Progenitor cell of endocrine pancreas (in vitro differentiated cells): ENCODE measurements at places on chromosomes 12 and 14.

GRCh38 chr12:112967858-112968257 is 10.5 kb upstream of the OAS2 start:
- DNase-seq: no peak

DNA sequence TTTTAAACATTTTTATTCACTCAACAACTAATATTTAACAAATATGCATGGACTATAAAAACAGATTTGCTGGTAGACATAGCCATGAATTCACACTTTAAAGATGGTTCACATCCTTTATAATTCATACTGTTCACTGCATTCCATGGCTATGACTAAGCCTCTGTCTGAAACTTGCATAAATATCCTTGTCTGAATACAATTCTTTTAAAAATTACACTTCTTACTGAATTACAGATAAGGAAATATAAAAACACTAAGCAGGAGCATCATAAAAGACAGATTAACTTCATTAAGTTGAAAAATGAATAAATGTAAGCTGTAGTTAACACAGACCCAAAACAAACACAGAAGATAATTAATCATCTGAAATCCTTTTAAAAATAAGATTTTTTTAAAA is 53.8 kb downstream of the GXYLT1 start:
- no peak for DNase-seq

DNA sequence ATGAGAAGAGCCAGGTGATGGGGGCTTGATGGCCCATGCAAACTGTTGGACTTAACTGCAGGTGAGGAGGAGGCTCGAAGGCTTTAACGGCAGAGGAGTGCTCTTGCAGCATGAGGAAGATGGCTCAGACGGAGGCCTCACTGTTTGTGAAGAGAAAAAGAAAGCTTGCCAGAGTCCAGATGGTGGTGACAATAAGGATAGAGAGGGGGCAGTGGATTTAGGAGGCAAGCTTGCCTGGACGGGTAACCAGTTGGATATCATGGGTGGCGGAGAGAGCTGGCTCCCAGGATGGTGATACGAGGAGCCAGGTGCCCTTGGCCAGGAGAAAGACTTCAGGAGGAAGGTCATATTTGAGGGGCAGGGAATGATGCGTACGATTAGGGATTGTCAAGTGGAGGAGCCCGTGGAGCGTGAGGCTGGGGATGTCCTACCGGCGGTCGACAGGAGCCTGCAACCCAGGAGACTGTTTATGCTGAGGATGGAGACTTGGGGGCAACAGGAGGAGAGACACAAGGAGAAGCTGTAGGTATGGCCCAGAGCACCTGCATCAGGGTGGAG is 71.8 kb downstream of the CACNA1C start:
- no peak for DNase-seq

DNA sequence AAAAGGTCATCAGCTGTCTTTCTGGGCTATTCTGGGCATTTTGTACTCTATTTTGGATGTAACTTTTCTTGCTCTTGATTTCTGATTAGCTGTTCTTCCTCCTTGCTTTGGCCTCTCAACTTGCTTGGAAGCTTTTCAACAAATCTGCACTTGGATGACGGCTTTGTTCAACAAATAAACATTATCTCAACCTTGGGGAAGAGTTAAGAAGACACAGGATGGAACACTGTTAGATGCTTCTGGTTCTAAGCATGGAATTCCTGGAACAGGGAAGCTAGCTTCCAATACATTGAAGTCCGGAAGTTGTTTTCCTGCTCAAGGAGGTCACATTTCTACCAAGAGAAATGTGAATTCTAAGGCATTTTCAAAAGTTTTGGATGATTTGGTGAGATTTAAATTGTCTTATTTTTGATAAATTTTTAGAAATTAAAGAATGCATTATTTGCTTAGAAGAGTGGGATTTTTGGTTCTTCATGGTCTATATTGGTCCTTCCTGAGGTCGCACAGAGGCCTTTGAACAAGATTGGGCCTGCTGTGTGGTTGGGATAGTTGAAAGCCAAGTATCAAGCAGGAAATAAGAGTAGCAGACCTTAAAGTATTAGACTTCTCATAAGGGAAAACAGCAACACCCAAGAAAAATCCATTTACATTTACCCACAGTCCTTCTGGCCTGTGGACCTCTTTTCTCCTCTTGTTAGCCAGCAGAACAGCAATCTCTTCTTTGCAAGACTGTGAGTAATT is 59.2 kb downstream of the PPFIBP1 start:
- no peak for DNase-seq

DNA sequence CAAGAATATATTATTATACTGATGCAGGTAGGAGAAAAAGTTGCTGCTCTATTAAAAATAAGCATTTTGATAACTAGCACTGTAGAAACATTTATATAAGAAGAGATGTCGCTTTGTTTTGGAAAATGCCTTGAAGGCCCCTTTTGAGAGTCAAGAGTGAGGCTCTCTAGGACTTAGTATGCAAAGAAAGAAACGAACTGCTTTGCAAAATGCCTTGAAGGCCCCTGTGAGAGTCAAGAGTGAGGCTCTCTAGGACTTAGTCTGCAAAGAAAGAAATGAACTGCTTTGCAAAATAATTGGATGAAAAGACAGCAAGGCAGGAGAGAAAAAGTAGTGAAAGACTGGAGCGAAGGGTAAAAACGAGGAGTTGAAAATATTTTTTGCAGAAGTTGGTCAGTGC is 65.9 kb downstream of the AVPR1A start:
- DNase-seq: no peak

DNA sequence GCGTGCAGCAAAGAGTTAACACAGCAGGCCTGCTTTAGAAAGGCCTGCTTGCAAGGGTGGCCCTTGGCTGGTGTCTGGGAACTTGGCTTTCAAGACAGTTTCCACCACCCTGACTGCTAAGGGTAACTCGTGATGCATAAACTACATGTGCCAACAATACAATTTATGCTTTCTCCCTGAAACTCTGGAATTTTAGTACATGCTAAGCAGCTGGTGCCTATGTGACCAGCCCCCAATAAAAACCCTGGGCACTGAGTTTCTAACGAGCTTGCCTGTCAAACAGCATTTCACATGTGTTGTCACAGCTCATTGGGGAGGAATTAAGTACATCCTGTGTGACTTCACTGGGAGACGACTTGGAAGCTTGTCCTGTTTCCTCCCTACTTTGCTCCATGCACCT is 133.1 kb downstream of the SLC5A8 start:
- DNase-seq: no peak

GRCh38 chr12:69343357-69343756 is 4.8 kb upstream of the LYZ start:
- DNase-seq: no peak

GRCh38 chr12:108709697-108710096 is 21.6 kb downstream of the CORO1C start:
- no peak for DNase-seq

GRCh38 chr14:101019990-101020710 is 116.6 kb upstream of the RTL1 start:
- DNase-seq: peak; percentile 5

GRCh38 chr12:96094201-96094600 is 58.8 kb upstream of the LTA4H start:
- no peak for DNase-seq

DNA sequence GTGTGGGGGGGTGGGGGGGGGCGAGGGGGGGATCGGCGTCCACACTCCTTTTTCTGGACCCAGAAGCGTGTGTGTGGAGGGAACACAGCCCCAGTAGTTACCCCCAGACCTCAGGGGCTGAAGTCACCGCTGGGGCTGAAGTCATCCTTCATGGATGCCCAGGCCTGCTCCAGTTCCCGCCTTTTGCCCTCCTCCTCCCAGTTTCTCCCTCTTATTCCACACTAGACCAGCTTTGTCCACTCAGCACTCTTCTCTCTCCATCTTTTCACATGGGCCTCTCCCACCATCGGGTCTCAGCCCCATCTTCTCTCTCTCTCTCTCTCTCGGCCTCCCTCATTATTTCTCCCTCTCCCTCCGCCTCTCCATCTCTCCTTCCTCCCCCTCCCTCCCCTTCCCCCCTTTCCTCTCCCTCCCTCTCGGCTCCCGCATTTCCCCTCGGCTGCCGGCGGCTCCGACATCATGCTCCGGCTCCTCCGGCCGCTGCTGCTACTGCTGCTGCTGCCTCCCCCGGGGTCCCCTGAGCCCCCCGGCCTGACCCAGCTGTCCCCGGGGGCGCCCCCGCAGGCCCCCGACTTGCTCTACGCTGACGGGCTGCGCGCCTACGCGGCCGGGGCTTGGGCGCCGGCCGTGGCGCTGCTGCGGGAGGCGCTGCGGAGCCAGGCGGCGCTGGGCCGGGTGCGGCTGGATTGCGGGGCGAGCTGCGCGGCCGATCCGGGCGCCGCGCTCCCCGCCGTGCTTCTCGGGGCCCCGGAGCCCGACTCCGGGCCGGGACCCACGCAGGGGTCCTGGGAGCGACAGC is at the start of gene P3H3:
P3H3 (plus strand) TSS at position 426 of the 799 bp plus-strand sequence; CDS start at position 460, 34 bp downstream.
- no peak for DNase-seq

GRCh38 chr12:104643819-104644669 is 187.3 kb downstream of the CHST11 start:
- DNase-seq: no peak

GRCh38 chr12:21129906-21130305 is 1.1 kb upstream of the SLCO1B1 start:
- no peak for DNase-seq

GRCh38 chr14:75720116-75720515 is 59.1 kb downstream of the TTLL5 start:
- no peak for DNase-seq

DNA sequence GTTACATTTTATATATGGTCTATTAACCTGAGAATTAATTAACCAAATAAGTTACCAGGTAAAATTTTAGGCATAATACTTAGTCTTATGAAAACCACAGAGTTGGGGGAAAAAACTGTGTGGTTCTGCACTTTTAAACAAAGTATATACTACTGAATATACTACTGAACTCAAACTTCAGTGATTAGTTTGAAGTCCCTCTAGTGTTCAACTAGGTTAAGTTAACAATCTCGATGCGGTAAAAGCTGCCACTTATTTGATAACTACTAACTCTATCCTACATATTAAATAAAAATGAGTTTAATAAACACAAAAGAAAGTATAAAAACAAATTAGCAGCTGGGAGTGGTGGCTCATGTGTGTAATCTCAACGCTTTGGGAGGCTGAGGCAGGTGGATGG is 56.7 kb downstream of the MED13L start:
- DNase-seq: no peak

- peak; percentile 42 for DNase-seq
These were observed 4.8 kb upstream of the AMN start for GRCh38 chr14:102917469-102918211.

GRCh38 chr12:88247241-88247643 is 105.1 kb downstream of the TMTC3 start:
- DNase-seq: no peak

DNA sequence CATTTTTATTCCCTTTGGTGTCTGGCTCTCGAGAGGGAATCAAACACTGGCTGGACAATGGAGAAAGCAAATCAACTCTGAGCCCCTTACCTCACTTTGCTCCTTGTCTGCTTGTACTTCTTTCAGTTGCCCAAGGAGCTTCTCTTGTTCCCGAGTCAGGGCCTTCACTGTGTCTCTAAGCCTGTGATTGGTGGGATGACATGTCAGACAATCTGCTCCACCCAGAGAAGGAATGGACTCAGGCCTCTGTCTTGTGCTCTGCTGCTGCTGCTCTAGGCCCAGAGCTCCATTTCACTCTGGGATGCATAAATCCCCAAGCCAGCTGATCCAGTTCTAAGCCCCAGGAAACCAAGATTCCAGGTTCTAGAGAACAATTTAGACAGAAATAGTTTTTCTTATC is 7.6 kb downstream of the CALCOCO1 start:
- DNase-seq: no peak

DNA sequence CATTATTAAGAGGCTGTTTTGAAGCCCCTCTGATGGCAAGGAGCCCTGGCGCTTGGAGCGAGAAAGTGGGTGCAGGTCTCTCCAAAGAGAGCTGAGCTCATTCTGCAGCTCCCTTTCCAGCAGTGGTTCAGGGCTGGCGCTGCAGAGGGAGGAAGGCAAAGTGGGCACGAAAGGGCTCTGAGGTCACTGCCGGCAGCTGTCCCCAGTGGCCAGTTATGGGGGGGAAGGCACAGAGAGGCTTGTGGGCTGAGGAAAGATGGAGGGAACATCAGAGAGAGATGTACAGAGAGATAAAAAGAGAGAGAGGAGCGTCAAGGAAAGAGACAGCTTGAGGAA is 75.2 kb upstream of the TBX5 start:
- no peak for DNase-seq

DNA sequence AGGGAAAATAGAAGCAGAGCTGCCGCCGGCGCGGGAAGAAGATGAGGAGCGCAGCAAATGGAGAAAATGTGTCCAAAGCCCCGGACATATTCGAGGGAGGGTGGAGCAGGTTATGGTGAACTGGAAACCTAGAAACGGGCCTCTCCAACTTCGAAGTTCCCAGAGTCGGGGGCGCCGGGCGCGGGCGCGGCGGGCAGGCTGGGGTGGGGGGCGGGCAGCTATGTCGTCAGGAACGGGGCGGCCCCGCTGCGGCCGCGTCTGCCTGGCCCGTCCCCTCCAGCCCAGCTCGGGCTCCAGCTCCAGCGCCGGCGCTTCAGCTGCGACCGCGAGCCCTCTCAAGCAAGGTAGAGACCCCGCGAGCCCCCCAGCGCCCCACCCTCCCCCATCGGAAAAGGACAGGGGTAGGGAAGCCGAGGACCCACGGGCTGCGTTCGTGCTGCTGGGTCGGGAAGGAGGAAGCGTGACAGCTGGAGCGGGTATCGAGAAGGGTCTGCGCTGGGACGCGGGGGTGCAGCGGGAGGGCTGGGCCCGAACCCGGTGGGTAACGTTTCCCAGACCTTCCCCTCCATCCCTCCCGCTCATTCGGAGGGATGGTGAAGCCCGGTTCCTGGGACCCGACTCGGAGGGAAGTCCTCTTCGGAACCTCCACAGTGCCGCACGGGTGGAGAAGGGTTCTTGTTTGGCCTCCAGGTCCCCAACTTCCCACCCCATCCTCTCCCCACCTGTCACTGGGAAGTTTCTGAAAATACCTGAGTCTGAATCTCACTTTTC is 1.0 kb downstream of the DGKA start:
- DNase-seq: peak; percentile 22

DNA sequence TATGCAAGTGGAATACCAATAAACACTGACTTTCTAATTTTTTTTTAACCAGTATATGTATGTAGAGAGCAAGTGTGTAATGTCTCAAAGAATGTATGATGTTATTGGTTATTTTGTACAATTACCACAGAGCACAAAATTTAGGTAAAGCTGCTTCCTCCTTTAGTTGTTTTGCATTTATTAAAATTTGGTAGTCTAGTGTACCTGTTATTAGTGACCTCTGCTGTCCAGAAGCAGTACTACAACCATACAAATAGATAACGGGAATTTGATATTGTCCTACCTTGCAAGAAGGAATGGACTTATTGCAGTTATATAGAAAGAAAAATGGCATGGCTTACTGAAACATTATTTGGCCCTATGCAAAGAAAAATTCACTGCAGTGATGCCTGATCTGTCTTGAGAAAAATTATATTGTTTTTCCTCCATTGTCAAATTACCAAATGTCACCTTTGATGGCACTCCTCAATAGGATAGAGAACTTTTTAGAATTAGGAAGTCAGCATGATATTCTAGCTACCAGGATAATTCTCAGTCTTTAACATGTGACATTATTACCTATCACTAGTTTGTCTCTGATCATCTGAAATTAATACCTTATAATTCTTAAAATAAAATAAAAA is 153.9 kb upstream of the RMST start:
- DNase-seq: no peak

- DNase-seq: no peak
These were observed 170.5 kb downstream of the TSPAN9 start for GRCh38 chr12:3247629-3248161.
